Inflammatory macrophage treated with lipopolysaccharide for 4 hours (primary cell): ENCODE measurements at places on chromosomes 3 and 15.

DNA sequence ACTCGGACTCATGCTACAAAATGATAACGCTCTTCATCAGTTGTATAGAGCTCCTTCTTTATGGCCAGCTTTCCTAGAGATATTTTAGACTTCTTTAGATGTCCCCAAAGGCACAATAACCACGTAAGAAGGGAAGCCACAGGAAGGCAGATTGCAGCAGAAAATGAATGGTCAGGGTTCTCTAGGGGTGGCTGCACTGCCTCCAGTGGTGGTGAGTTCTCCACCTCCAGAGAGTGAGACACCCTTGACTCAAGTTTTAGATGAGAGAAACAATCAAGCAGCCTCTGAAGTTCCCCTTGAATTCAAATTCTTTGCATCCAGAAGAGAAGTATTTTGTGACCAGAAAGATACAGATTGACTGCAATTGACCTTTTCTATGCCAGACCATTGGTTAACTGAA is 191.5 kb downstream of the TP63 start:
- DNase-seq: no peak

- peak; percentile 82 for DNase-seq
Observed at GRCh38 chr3:196641333-196642054, 2.0 kb downstream of the NRROS start.

DNA sequence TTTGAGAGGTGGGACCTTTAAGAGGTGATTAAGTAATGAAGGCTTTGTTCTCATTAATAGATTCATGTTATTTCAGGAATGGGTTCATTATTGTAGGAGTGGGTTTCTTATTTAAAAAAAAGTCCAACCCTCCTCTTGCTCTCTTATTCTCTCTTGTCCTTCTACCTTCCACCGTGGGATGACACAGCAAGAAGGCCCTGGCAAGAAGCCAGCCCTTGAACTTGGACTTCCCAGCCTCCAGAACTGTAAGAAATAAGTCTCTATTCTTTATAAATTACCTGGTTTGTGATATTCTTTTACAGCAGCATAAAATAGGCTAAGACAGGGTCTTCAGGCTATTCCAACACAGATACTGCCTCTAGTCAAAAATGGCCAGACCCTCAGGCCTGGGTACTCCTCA is 62.2 kb downstream of the MYLK start:
- DNase-seq: no peak

DNA sequence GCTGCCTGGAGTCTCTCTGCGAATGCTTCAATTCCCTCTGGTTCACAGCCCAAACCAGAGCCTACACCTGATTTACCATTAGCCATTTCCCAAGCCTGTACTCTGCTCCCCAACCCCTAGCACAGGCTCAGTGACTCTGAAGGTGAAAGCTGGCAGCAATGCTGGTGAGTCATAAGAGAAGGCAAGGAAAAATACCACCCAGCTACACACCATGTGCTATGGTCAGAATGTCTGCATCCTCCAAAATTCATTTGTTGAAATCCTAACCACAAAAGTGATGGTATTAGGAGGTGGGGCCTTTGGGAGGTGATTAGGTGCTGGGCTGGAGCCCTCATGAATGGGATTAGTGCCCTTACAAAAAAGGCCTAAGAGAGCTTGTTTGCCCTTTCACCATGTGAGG is 117.1 kb upstream of the TJP1 start:
- DNase-seq: no peak

- DNase-seq: no peak
Observed at GRCh38 chr15:56679225-56679624, 54.1 kb downstream of the ZNF280D start.

GRCh38 chr15:66765478-66766281 is 63.6 kb downstream of the SMAD6 start:
- peak; percentile 59 for DNase-seq

DNA sequence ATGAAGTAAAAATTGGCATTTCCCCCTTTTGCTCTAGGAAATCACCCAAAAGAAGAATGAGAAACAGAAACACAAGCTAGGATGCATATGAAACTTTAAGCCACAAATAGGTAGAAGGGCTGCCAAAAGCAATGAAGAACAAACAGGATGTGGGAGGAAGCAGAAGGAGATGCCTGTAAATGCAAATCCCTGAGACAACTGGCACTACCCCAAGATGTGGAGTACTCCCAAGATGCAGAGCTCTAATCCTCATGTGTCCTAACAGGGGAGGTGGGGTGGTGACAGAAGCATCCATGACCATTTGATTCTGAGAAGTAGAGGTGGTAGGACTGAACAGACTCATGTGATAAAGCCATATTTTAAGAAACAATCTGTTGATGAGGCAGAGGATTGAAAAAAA is 31.9 kb upstream of the ZNF280D start:
- no peak for DNase-seq
